ENCODE measurements at places on chromosomes 13 and 19.

GRCh38 chr13:80755910-80756309 lies 415.0 kb upstream of the SPRY2 start:
- no peak for ATAC-seq

DNA sequence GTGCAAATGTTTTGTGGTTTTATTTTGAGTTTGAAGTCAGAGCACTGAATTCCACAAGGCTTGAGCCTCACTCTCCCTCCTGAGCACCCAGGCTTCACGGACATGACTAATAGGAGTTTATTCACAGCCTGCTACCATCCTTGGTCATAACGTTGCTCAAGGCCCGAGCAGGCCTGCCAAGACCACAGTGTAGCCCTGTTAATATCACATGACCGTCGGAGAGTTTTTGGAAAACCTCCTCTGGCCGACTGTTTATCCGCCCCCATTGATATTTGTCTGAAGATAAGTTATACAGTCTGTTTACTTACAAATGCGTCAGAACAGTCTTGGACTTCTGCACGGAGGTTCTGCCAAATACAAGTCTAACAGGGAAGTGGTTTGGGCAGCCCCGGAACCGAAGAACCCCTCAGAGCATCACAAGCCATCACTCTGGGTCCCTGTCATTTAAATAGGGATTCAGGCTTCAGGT lies 89.9 kb downstream of the COL4A2 start:
- no peak for ATAC-seq

DNA sequence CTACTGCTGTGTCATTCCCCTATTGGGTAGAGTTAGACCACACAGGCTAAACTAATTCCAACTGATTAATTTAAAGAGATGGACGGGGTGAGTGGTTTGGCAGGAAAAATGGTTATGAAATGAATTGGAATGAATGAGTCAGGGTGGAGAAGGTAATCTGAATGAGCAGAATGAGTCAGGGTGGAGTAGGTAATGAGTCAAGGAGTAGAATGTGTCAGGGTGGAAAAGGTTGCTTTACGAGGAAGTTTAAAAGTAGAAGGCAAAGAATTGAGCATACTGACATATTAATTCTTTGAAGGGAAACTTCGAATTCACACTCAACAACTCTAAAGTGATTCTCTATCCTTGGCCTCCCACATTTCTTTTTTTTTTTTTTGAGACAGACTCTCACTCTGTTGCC lies 12.7 kb upstream of the ZNF121 start:
- no peak for ATAC-seq

- no peak for ATAC-seq
Measured at GRCh38 chr13:32735859-32736258, 149.6 kb downstream of the PDS5B start.

DNA sequence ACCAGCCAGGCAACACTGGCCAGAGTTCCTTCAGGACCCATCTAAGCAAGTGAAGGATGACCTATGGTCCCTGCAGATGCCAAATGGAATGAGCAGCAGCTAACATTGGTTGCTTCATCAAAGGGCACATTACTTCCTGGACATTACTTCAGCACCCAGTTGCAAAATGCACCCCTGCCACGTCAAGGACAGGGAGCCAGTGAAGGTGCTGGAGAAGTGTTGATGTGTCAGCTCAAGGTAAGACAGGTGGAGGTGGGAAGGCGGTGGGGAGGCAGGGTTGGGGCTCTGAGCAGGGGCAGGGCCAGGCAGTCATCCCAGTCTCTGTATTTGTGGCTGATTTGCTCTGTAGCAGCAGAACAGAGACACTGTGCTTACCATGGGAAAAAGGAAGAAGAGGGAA lies 14.6 kb downstream of the CSNK1A1L start:
- ATAC-seq = peak; percentile 49

DNA sequence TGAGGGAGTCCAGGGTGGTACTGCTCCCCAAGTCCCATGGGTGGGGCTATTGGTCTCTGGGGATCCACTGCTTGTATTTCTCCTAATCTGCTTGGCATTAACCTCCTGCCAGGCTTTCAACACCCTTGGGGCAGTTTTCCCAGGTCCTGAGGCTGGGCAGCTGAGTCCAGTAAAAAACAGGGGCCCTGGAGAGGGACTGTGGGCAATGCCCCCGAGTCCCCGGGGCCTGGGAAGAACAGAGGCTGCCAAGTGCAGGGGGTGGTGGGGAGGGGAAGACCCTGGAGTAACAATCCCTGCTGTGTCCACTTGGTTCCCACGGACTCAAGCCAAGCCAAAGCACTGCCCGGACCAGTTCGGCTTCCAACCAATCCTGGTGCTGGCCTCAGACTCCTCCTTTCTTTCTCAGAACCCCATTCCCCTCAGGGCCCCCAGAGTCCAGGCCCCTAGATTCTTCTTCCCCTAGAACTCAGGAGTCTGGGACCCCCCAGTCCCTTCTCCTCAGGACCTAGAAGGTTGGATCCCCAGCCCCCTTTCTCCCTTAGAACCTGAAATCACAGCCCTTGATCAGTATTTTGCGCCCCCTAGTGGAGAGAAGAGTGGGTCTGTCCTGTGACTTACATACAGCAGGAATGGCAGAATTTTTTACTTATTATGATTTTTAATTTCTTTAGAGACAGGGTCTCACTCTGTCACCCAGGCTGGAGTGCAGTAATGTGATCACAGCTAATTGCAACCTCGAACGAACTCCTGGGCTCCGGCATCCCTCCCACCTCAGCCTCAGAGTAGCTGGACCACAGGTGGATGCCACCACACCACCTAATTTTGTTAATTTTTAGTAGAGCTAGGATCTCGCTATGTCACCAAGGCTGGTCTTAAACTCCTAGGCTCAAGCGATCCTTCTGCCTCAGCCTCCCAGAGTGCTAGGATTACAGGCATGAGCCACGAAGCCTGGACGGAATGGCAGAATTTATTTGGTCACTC lies 3.7 kb upstream of the CLPTM1 start:
- no peak for ATAC-seq

DNA sequence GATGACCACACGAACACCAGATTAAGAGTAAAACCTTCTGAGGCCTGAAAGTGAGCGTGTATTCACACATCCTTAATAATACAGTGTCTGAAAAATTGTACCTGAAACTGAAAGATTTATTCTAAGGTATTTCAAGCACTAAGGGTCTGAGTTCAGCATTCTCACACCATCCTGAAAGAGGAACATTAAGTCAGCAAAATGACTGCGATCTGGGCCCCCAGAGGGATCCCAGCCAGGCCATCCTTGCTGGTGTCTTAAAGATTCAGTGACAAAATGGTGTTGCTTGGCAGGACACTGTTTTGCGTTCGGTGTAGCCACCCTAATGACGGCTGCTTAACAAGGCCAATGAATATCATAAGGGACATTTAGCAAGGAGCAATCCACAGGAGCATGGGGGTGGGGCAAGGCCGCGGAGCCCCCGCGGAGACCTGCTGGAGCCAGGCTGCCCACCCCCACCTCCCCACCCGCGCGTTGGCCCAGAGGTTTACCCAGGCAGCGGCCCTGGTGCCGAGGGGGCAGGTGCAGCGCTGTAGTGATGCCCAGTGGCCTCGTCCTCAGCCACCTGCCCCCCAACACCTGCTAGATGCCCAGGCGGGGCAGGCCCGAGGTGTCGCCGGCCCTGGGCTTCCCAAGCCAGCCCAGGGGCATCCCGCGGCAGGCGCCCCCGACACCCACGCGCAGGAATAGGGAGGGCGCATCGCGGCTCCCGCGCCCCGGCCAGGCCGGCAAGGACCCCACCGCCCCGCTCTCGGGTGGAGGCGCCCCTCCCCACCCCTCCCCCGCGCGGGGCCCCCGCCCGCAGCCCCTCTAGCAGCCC lies 742 bp downstream of the NALCN start:
- ATAC-seq = peak; percentile 26
